ENCODE measurements at places on chromosomes 4 and X.

DNA sequence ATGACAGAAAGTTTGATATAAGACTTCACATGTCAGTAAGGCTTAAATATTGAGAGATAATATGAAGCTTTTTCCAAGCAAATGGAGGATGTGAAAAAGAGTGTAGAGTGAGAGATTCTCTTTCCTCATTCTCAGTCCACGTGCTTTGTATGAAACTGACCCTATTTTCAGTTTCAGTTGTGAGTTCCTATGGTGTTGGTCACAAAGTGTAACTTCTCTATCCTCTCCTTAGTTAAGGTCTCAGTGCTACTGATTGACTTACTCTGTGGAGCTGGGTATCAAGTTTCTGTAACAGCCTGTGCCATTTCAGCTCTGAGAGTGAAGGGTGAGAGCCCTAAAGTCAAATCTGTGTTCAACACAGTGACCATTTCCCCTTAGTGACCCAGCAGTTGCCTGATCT, 277.2 kb downstream of the EPHA5 start:
- no peak for DNase-seq

DNA sequence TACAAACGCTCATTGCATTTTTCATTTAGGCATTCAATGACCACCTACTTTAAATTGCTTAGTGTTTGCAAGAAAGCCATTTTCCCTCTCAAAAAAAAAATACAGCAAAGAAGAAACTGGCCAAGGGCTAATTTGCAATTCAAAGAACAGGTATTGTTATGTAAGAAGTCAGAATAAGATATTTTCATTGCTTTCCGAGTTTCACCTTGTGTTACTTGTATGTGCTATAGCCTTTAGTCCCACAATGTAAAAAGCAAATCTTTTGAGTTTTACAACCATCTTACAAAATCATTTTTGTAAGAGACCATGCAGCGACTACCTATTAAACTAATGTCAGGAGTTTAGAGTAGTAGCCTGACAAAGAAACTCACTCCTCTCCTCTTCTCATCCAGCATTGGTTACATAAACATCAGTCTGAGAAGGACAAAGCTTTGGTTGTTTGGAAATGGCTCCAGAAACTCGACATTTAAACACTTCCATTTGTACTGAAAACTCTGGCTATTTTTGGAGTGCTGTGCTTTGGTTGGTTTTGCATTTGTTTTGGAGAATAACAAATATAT, 15.3 kb downstream of the TENM3 start:
- DNase-seq = no peak

DNA sequence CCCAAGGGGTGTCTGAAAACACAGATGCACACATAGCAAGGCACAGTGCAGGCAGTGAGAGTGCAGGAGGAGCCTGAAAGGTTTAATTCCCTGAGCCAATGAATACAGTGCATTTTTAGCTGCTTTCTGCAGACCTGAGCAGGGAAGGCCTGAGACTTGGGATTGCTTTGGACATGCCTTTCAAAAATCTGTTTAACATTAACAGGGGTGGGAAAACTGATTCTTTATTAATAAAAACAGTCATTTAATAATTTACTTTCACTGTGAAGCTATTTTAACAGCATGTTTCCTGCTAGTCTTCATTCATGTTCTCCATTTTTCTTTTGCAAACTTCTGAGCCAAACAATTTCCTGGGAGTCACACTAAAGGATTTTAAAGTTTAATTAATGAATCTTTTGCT, 488.1 kb downstream of the SMARCA1 start:
- DNase-seq = no peak

DNA sequence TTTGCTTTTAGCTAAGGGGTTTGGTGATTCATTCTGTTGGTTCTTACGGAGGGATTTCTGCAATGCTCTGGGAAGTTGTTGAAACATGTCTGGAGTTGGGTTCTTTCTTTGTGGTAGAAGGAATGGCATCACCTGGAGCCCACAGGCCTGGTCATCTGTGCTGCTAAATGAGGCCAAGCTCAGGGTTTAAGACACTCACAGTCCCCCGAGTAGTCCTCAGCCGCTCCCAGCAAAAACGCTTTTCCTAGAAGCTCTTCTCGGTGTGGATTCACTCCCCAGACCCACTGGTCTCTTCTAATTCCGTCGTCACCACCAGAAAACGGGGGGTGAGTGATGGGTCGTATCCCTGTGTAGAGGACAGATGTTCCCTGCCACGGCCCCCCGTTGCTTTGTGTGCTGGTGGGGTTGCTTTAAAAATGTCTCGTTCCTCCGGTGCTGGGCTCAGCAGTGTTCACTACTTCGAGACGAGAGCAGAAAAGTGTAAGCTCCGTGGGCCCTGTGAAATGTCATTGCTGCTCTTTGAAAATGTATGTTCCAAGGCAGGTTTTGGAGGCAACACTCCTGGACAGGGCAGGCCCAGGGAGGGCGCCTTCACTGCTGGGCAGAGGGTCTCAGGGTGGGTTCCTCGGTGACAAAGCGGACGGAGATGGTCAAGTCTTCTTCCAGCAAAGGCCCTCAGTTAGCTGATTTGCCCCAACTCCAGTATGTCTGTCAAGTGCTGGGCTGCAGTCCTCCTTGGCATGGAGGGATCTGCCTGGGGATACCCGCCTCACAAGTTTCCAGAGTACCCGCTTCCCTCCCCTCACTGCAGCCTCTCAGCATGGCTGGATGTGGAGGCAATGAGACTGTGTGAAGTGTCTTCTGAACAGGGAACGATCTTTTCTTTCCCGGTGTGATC, 37.3 kb downstream of the PSAPL1 start:
- DNase-seq = peak; percentile 1

DNA sequence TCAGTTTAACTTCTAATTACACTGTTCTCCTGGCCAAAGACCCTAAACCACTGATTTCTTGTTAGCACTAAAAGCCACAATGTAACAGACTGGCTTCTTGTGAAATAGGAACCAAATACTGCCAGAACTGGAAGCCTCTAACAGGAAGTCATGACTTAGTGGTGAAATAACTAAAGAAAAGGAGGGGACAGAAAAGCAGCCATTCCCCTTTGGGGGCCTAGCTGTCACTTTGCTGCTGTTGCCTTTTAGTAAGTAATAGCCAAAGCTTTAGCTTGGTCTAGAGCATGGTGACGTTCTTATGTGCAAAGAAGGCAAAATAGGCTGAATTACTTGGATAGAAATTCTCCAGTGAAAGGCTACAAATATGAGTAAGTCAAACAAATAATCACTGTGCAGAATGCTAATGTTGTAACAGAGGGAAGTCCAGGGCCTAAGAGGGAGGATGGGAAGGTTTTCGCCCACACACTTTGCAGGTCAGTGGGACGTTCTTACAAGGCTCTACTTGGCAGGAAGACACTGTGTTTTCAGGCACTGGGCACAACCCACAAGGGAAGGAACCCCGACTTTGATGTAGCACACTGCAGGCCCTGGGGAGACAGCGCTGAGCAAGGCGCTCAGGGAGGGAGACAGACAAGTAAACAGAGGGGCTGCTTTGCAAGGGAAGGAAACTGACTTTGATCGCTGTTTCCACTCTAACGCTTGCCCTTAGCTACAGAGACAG, 16.7 kb downstream of the GAB3 start:
- DNase-seq = no peak

- DNase-seq = no peak
Observed at GRCh38 chrX:134423606-134424005, 36.4 kb upstream of the HPRT1 start.

DNA sequence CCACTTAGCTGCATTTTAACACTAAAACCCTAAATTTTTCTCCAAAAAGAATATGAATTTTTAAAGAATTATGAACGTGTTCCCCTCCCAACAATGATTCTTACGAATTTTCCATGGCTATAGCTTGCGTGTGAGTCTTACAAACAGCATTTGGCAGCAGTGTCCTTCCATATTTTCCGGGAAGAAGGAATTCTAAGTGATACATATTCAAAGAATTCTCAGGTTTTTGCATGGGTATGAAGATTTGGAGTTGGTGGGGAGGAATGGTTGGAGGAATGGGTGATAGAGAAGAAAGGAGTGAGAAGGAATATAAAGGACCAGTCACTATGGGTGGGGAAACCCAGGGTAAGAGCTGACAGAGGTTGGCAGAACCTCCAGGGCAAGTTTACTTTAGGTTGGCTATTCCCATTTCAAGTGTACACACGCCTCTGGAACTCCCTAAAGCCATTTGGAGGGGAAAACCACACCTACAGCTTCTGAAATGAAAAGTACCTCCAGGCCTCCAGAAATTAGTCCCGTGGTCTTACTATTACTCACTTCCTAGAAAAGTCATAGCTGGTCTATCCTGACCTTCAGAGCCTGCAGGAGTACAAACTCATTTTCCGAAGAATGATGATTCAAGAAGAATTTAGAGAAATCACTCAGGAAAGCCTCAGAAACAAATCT, 420.8 kb upstream of the DIPK2B start:
- DNase-seq = no peak

GRCh38 chr4:156723951-156724668, 247.5 kb downstream of the PDGFC start:
- DNase-seq = no peak

DNA sequence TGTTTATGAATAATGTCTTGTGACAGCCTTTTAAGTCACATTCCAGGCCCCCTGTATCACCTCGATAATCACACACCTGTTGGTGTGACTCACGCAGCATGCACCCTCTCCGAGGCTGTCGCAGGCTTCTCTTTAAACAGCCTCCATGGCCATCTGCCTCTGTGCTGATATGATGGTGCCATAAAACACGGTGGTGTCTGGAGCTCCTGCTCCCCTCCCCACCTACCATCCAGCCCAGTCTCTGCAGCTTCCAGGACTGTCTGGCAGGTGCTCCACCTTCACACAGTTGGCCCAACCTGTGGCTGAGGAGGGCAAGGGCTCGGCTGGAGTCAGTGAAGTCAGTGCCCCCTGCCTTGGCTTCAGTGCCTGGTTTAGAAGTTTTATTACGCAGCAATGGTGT, 173.8 kb upstream of the RPL34 start:
- no peak for DNase-seq

DNA sequence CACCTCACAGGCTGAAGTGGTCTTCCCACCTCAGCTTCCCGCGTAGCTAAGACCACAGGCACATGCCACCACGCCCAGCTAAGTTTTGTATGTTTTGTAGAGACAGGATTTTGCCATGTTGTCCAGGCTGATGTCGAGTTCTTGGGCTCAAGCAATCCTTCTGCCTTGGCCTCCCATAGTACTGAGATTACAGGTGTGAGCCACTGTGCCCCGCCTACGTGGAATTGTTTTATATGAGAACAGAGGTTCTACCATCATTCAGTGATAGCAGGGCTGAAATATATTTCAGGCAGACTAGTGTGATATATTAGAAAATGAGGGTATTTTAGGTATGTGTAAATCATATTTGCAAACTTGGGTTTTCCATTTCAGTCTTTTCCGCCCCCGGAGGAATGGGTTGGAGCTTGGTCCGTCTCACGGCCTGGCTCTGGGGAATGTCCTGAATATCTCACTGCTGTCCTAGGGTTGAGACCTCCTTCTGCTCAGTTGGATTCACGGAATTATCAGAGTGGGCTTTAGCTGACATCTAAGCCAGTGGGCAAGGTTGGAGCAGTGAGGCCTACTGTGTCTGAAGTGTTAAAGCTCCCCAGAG, 19.9 kb downstream of the NSD2 start:
- no peak for DNase-seq

GRCh38 chr4:96263291-96263690, 423.4 kb downstream of the PDHA2 start:
- no peak for DNase-seq

DNA sequence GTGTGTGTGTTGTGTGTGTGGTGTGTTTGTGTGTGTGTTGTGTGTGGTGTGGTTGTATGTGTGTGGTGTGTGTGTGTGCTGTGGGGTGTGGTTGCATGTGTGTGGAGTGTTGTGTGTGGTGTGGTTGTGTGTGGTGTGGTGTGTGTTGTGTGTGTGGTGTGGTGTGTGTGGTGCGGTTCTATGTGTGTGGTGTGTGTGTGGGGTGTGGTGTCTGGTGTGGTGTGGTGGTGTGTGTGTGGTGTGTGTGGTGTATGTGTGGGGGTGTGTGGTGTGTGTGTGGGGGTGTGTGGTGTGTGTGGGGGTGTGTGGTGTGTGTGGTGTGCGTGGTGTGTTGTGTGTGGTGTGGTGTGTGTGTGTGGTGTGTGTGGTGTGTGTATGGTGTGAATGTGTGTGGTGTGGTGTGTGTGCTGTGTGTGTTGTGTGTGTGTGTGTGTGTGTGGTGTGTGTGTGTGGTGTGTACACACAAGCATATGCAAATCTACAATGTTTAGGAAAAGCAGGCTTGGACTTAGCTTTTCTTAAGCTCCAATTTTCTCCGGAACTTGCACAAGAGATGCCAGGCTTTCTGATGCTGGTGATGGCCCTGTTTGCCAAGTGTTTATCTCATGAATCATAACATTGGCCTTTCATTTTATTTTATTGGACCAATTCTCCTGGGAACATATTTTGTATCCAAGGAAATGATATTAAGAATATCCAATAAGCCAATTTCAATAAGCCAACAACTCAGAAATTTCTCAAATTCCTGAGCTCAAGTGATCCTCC, 148.7 kb downstream of the SPATA18 start:
- no peak for DNase-seq

- DNase-seq = no peak
Observed at GRCh38 chr4:61571761-61572559, 371.8 kb downstream of the ADGRL3 start.

- no peak for DNase-seq
Observed at GRCh38 chr4:8204576-8205227, 5.6 kb downstream of the SH3TC1 start.

- no peak for DNase-seq
Observed at GRCh38 chr4:151753056-151753455, 7.8 kb downstream of the GATB start.

GRCh38 chrX:115233497-115234455, at the start of gene LRCH2:
LRCH2 (minus strand) TSS chrX:115234096; CDS start chrX:115234041, 55 bp downstream.
- DNase-seq = peak; percentile 74

DNA sequence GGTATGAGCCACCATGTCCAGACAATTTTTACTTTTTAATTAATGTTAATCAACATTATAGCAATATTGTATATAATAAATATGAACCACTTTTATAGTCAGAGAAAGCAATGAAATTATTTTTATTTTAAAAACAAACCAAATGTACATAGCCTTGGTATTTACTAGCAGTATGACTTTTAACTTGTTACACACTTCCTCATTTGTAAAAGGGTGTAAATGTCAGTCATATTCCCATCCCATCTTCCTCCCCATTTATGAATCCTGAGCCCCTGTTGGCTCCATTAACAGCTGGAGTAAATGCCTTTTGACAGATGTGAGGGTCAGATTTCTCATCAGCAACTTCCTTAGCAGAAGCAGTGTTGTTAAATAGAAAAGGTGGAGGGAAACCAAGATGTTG, 179.6 kb upstream of the SPRY1 start:
- no peak for DNase-seq

- DNase-seq = no peak
Observed at GRCh38 chrX:148185631-148186030, 204.5 kb downstream of the FMR1NB start.

Measured in kidney (tissue), 22 donors.